ENCODE measurements at places on chromosomes 13 and 19.

DNA sequence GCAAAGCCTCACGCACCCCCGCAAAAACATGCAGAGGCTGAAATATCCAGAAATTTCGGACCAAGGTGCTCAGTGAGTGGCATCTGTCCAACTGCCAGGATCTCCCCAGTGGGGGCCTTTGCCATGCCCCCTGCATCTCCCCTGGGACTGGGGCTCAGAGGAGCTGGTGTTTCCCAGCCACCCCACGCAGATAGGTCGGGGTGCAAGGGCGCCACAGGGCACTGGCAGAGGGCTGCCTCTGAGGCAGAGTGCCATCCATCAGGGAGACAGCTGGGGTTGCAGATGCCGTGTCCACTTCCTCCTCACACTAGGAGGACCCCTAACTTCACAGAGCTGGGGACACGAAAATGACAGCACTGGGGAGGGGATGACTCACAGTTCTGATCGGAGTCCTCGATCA lies 26.3 kb downstream of the IZUMO4 start:
- DNase-seq: no peak

GRCh38 chr19:27762933-27763332 lies 1450.0 kb downstream of the UQCRFS1 start:
- DNase-seq: no peak

DNA sequence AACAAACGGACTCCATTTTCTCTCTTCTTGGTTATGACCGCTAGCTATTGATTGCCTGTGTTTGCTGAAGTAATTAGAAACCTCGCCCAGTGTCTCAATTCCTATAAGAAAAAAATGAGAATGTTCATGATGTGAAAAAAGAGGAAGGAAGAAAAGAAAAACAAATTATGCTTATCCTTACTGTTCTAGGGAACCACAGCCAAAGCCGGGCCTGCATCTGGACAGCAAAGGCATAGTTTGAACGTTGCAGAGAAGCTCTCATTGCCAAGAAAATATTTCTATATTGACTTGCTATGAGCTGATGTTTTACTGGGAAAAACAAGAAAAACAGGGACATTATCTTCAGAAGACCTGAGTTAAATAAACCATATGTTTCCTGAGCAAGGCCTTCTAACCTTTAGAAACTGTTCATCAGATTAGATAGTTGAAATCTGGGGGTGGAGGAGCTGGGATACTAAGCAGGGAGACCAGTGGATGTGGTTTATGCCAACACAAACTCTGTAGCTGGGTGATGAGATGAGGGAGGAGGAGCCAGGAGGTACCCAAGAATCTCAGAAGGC lies 55.0 kb downstream of the EFNB2 start:
- DNase-seq: no peak

DNA sequence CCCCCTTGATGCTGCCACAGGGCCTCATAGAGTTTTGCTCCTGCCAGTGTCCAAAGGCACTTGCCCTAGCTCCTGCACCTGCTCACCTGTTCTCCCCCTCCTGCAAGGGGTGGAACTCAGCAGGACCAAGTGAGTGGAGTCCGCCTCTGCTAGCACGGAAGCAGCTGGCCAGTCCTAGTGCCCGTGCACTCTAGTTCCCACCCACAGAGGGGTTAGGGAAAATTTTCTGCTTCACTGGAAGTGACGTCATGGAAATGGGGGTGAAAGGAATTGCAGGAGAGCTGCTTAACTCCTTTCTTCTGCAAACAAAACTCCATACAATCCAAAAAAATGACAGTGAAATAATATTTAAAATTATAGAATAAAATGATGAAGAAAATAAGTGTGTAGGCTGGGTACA lies 609.7 kb upstream of the SLITRK1 start:
- DNase-seq: no peak

GRCh38 chr13:50671497-50671850 lies 172.0 kb downstream of the DLEU7 start:
- no peak for DNase-seq

DNA sequence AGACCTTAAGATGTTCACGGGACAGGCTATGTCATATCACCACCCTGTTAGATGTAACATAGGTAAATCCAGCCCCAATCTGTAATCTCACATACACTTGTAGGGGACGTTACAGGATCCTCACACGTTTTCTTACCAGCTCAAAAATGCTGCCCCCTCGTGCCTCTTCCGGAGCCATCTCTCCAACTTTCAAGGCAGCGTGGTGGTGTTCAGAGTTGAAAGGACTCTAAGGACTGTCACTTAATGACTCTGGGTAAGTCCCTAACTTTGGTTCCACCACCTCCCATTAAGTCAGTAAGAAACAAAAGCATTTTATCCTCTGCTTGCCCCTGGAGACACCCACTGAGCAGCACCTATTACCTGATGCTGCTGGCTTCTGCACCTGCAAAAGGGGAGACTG lies 4.4 kb downstream of the MED26 start:
- DNase-seq: no peak
